ENCODE measurements at places on chromosomes 4 and X.

DNA sequence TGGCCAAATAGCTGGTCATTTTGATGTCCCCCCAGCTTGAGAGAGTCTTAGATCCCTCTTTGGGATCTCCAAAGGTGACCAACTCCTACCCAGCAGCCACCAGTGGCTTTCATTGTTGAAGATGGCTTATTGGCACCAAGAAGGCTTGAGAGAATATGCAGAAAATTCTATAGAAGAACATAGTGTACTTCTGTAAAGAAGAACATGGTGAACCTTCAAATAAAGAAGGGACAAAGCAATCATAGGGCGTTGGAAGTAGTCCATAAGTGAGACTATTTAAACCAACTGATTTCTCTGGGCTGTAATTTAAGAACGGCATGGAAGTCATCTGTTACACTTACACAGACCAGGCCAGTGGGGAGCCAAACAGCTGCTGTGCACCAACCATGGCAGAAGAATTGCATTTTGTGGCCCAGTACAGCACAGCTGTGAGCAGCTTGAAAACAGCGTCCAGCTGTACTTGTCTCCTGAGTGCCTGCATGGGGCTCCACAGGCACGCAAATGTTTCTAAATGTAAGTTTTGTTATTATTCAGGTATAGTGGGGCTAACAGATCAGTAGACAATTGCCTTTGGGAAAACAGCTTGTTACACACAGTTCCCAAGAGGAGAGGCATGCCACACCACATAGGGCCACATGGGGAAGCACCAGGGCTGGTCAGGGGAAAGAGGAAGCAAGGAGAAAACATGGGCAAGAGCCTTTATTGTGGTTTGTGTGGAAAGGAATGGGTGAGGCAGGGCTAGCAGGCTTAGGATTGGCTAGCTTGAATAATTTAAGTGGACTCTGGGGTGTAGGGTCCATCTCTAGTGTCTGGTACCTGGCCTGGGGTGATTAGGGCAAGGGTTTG is 125.0 kb downstream of the ARHGAP6 start:
- DNase-seq = no peak

DNA sequence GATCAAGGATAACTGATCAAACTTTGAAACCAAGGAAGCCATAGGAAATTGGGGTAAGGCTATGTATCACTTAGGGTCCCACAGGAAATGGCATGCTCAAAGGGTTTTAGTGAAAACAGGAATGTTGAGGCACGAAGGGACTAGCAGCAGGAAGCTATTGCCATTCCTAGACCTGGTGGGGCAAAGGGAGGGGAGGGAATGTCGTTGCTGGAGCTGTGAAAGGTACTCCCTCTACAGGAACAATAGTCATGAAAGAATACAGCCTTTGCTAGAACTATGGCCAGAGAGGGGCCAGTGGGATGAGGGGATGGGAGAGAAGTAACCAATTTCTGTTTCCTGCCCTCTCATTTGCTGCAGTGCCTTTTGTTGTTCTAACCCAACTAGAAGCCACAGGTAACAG is 11.9 kb downstream of the REPS2 start:
- no peak for DNase-seq

- DNase-seq = no peak
Observed at GRCh38 chrX:38089173-38089982, 83.0 kb downstream of the SYTL5 start.

- no peak for DNase-seq
Observed at GRCh38 chr4:176323511-176324160, 3.9 kb downstream of the SPCS3 start.

DNA sequence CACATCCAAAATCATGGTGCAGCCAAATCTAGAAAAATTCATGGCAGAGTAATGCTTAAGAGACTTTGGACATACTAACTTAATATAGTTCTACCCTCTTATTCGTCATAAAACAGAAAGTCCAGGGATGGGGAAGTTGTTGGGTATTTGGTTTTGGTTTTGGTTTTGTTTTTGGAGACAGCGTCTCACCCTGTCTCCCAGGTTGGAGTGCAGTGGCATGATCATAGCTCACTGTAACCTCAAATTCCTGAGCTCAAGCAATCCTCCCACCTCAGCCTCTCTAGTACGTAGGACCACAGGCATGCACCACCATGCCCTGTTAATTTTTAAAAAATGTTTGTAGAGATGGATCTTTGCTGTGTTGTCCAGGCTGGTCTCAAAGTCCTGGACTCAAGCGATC is 271.8 kb upstream of the TENM3 start:
- no peak for DNase-seq

- DNase-seq = no peak
Observed at GRCh38 chr4:186765138-186765537, 41.5 kb upstream of the FAT1 start.

GRCh38 chr4:6889736-6890324 is 19.8 kb upstream of the TBC1D14 start:
- no peak for DNase-seq

DNA sequence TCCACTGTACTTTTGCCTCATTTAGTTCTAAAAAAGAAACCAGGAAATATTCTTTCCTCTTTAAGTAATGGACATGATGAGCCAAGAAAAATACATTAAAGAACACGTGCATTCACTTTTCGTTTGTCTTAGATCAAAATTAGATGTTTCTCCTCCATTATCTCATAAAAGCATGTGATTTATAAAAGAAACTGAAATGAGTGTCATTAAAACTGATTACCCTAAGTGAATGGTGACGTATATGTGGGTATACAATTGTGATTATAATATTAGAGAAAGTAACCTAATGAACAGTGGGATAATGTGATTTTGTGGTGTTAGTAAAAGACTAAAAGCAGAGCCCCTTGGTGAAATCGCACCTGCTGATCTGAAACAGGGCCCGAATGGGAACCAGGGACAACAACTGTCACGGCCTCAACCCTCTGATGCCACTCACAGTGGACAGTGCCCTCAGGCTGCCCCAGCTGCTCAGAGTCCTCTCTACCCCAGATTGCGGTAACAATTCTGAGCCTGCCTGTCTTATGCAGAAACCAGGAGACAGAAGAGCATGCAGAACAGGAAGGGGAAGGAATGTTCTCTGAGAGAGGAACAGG is 25.7 kb upstream of the HS6ST2 start:
- no peak for DNase-seq

- DNase-seq = peak; percentile 73
Observed at GRCh38 chr4:16794816-16795445, 103.5 kb downstream of the LDB2 start.

DNA sequence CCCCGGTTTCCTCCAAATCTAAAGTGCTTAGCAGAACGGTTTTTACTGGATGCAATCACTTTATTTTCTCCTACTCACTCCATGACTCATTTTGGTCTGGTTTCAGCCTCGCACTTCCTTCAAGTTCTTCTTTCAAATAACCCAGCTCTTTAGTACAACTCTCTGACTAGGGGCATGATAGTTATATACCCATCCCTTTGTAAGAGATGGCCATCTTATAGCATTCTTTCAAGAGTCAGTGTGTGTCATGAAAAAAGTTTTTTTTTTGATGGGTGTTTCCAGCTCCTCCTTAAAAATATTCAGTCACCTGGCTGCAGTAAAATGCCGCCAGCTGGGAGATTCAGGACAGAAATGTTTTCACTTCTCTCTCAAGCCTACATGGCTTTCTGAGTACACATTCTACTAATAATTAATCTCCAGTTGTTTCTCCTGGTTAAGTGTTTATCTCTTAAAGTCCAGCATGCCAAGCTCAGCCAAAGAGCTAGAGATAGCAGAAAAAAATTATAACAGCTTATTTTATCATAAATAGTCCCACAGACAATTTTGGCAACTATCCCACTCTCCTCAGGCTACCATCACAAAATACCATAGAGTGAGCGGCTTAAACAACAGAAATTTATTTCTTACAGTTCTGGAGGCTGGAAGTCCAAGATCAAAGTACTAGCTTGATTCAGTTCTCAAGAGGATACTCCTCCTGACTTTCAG is 139.3 kb downstream of the GASK1B start:
- DNase-seq = no peak

GRCh38 chr4:76305971-76306881 is at the start of gene STBD1:
Gene STBD1 (plus strand): TSS chr4:76306733. CDS start chr4:76306770, 37 bp downstream.
- peak; percentile 79 for DNase-seq

- DNase-seq = no peak
Observed at GRCh38 chr4:56217343-56217890, 169.9 kb downstream of the AASDH start.

GRCh38 chrX:23381099-23382087 is 46.7 kb downstream of the PTCHD1 start:
- no peak for DNase-seq

GRCh38 chr4:114180481-114180880 is 201.0 kb upstream of the ARSJ start:
- DNase-seq = no peak

DNA sequence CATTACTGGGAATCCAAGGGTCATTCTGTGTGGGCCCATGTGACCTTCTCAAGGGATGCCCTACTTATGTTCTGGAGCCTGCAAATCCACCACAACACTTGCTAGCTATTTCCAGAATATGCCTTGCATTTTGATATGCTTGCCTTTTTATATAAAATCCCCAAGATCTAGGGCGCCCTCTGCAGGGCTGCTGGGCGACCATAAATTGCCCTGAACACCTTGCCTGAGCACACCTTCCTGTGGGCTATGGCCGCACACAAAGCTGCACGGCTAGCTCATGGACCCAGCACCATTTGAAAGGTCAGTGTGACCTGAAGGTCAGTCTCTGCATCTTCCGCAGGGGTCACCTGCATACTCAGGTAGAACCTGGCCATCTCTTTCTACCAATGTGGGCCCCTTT is 311.7 kb downstream of the NLGN4X start:
- no peak for DNase-seq

DNA sequence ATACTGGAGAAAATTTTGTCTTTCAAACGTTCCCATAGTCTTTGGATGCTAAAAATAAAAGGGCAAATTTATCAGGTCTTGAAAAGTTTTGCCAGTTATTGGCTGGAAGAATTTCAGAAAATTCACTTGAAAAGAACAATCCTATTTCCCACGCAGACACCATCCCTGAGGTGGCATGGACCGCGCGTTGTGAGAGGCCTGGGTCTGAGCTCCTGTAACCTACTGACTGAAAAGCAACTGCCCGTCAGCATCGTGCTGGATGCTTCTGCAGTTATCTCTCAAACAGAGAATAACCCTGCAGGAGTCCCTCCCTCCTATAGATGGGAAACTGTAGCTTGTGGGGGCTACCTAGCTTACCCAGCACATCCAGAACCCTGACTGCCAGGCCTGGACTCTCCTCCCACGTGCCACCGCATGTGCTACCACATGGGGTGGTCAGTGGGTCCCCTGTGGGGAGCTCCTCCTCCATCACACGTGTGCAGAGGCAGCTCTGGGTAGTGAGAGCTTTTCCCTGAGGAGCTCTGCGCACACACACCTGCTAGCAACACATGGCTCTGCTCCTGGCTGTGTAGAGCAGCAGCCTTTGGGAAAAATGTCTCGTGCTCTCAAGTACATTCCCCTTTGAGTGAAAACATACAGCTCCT is 36.1 kb downstream of the NSG1 start:
- DNase-seq = no peak

GRCh38 chr4:3830774-3831528 is 64.8 kb downstream of the ADRA2C start:
- DNase-seq = no peak

DNA sequence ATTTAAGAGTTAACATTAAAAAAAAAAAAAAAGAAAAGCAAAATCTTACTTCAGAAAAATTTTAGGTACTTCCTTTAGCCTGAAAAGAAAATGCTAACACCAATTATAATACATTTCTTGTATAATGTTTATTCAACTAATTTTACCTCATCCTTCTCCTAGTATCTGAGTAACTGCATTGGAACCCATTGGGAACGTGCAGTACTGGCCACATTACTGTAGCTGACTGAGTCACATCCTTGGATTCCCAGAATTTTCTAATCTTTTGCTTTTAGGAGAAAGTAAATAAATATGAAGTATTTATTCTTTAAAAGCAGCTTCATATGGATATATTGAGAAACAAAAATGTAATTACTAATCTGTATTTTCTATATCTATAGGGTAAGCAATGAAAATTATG is 82.6 kb upstream of the SLITRK2 start:
- no peak for DNase-seq

DNA sequence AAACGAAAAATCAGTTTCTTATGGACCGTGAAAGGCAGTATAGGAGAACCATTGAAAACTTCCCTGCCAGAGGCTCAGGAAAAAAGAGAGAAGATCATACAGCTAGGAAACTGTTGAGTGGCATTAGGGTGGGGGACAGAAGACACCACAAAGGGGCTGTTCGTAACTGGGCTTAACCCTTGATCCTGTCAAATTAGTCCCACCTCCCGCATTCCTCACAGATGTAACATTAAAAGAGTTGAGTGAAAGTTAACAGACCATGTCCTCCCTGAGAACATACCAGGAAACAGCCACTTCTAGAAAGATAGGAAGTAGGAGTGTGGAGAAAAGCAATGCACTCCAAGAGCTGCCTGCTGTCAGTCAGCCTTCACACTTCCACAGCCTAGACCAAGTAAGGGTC is 8.7 kb downstream of the SHROOM4 start:
- no peak for DNase-seq

DNA sequence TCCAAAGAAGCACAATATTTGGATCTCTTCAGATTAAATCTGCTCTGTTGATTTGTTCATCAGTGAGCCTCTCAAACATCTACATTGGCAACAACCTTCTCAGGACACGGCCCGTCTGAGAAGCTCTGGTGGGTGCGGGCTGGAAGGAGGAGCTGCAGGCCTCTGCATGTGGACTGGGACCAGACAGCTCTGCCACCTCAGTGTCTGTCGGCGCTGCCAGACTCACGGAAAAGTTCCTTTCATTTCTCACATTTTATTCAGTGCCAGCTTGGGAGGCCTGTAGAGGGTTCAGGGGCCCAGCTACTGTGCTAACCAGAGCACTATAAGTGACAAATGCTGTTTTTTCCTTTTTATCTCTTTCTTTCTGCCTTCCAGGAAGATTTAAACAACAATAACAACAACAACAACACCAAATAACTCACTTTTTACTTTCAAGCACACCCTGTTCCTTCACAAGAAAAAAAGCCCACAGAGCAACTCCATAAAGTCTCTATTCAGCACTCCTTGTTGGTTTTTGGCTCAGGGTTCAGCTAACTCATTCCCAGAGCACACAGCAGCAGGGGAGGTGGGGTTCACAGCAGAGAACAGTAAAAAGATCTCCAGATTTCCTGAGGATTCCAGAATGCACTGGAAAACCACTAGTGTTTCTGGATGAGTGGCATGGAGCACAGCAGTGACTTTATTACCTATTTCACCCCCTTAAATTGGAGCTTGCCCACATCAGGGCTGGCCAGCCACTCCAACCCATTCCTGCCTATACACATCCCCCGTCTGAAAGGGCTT is 23.2 kb upstream of the HOPX start:
- no peak for DNase-seq

GRCh38 chrX:32530802-32531403 is 680.4 kb downstream of the DMD start:
- DNase-seq = no peak

- DNase-seq = peak; percentile 33
Observed at GRCh38 chr4:1192091-1192492, 19.7 kb upstream of the SPON2 start.

GRCh38 chrX:12771445-12772069 is 19.7 kb upstream of the PRPS2 start:
- DNase-seq = peak; percentile 45

DNA sequence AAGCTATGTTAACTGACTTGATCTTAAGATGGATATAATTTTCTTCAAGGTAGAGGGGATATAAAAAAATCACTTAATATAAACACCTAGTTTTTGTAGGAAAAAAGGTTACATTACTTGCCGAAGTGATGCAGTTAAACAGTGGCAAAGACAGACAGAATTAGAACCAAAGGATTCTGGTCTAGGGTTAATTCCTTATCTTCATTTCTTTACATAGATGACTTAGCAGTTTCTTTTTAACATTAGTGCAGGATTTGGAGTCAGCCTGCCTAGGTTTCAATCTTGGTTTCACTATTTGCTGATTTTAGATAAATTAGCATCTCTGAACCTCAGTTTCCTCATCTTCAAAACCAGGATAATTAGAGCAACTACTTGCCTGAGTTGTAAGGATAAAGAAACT is 14.3 kb downstream of the ZAR1 start:
- DNase-seq = no peak
